Hematopoietic multipotent progenitor cell (in vitro differentiated cells): ENCODE measurements at places on chromosomes 1 and 21. TPM values are rescaled to one million over a fixed set of nuclear protein-coding genes. Genes with fewer than 3 reads are reported as not detected.
A peak's percentile ranks its signal among the peaks of the same experiment; 100 is the strongest.

The SLC41A1 gene
- total RNA-seq = 7.8 TPM

The DISP3 gene
- under 0.01 TPM for total RNA-seq

The TRPM2 gene
- total RNA-seq = 3.5 TPM

The RGS13 gene
- total RNA-seq = under 0.01 TPM

The MYBPH gene
- total RNA-seq = not detected

The DISP1 gene
- 3.5 TPM for total RNA-seq

The ZYG11A gene
- total RNA-seq = not detected

The MAP3K7CL gene
- total RNA-seq = 4.3 TPM

The FCRL6 gene
- under 0.01 TPM for total RNA-seq

GRCh38 chr1:24286246-24287010 lies 32.7 kb upstream of the GRHL3 start:
- no peak for DNase-seq

DNA sequence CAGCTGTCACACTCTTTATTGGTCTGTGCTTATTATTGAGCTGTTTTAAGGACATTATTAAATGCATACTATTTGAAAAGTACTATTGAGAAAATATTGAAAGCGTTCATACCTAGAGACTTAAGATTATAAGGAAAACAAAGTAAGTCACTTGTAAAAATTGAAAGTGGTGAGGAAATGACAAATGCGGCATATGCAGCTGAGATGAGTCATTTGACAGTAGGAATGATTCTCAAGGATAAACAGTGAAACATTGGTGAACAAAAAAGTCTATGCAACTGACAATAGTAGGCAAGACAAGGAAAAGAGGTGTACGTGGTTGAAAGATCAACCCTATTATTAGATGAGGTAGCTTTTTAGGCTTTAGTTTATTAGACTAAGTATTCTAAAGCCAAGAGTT lies 82.6 kb upstream of the MAP10 start:
- no peak for DNase-seq

DNA sequence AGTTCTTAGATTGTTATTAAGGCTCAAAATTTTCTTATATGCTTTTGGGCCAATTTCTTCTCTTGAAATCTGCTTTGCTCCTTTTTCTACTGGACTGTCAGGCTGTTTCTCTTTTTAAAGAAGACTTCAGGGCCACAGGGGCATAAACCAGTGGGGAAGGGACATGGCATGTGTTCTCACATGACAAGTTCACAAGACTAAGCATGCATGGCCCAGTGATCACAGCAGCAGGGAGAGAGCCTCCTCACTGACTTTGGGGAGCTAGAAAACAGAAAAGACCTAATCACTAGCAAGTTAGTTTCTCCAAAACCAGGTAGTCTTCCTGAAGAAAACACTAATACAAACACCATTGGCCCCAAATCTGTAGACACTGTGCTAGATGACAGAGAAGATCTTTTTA lies 64.8 kb downstream of the RAB3GAP2 start:
- DNase-seq = no peak

DNA sequence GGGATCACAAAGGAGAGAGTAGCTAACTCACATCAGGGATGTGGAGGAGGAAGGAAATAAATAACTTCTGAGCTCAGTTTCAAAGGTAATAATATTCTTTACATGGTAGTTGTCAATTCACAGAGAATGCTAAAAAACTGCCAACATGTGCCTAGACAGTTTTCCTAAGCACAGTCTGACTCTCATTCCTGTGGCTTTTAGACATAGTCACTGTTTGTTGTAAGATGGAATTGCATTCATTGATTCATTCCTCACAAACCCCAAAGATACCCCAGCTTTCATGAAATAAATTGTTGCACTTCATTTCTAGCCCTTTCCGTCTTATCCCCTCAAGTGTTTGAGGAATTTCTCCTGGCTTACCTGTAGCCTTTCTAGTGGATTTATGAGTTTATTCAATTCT lies 263.9 kb downstream of the NTNG1 start:
- no peak for DNase-seq

GRCh38 chr21:38258521-38259485 lies 2.0 kb downstream of the KCNJ15 start:
- no peak for DNase-seq

DNA sequence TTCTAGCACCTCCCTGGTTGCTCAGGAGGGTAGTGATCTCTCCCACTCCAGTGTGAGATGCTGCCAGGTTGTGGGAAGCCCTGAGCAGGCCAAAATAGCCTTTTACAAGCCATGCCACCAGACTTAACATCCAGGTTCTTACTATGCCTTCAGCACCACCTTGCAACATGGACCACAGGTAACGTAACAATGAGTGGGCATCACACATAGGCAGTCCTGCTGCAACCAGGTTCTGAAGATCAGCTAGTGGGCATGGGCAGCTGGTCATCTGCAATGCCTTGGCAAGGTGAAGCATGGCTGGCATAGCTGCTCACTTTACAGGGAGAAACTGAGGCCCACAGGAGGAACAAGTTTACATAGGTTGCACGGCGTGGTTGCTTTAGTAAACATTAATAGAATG lies 40.7 kb downstream of the DHCR24 start:
- DNase-seq = no peak

DNA sequence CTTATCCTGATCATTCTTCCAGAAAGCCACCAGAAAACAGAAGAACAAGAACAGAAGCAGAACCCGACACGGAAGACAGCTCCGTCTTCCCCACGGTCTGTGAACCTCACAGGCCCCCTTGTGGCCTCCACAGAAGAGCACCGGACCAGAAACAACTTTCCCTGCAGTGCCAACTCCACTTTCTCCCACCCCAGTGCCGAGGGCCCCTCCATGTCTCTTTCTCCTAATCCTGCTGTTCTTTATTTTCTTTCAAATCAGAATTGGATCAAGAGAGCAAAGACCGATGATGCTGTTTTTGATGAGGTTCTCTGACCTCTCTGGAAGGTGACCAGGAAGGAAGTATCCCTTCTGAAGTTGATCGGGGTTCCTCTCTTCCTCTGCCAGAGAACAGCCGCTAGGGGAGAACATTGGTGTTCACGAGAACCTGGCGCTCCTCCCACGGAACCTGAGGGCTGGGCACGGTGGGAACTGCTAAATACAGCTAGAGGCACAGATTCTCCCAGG lies 58.9 kb upstream of the CTTNBP2NL start:
- peak; percentile 62 for DNase-seq

GRCh38 chr1:63921359-63921758 lies 147.5 kb downstream of the ROR1 start:
- no peak for DNase-seq

DNA sequence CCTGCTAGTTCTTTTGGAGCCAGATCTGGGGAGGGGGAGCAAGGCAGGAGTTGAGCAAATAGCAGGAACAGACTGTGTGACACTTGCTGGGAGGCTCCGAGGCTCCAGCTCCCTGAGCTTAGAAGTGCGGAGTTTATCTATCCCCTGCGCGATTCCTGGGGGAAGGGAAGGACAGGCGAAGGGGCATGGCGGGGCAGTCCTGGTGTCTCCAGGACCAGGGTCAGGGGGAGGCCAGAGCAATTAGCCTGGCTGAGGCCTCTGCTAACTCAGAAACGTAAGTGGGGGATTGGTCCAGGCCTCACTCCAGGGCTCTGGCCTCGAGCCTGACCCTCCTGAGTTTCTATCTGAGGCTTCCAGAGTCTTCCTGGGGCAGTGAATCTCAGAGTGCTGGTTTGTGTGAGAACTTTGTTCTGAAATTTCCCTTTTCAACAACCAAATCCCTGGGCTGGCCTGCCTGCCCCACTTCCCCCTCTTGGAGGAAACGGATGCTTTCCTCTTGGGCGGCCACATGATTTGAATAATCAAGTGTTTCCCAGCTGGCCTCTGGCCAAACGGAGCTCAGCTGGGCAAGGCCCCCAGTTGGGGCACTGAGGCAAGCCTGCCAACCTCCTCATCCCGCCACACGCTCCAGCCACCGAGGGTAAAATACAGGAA lies 15.6 kb downstream of the ALPL start:
- DNase-seq = no peak

DNA sequence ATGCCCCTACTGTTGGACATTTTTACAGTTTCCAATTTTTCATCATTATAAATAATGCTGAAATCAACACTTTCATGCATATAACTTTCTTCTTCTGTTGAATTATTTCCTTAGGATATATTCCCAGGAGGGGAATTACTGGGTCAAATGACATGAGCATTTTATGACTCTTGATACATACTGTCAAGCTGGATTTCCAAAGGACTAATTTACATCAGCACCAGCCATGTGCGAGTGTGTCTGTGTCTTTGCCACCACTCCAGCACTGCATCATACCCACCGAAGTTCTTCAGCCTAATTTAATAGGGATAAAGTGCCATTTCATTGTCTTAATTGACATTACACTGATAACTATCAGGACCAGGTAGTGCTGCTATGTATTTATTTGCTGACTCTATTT lies 146.7 kb downstream of the CSMD2 start:
- no peak for DNase-seq

GRCh38 chr1:54928327-54928726 lies 41.3 kb upstream of the DHCR24 start:
- no peak for DNase-seq

- no peak for DNase-seq
Measured at GRCh38 chr1:145877923-145878486, 7.7 kb downstream of the ANKRD35 start.

DNA sequence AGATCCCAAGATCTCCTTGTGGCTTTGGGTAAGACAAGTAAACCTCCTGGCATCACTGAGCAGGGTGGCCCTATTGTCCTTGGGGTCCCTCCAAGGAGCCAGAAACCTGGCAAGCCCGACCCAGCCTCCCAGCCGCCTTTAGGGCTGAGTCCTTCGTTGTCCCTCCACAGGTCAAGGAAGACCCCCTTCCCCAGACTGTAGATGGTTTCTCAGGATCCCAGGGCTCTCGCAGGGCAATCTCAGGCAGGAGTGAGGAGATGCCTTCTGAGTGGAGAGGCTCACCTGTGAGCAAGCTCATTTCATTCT lies 71.6 kb upstream of the CSF3R start:
- DNase-seq = no peak

DNA sequence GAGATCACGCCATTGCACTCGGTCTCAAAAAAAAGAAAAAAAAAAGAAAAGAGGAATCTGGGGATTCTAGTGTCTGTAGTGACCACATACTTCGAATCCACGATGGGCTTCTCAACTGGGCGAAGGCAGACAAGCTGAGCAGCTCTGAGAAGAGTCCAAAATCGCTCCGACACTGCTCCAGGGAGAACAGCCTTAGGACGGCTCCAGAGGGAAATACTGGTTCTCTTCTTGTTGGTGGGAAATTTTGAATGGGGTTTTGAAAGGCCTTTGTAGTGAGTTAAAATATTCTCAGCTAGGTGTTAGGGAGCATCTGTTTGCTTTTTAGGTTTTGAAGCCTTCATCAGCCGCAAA lies 18.3 kb upstream of the HJV start:
- no peak for DNase-seq

GRCh38 chr1:76508871-76509270 lies 358.4 kb upstream of the ST6GALNAC5 start:
- no peak for DNase-seq

DNA sequence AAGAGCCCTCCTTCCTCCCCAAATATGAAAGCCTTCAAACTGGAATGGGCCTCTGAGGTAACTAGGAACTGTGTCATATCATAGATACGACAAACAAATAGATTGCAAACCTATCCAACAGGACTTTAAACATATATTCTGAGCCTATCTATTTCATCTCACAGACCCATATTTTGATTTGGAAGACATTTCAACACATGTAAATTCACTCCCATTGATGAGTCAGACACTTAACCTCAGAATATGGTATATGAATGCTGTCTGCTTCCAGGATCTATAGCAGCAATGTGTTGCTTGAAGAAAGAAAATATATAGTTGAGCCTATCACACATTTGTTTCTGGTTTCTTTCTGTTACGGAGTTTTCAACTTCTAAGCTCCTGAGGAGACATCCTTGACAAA lies 221.9 kb upstream of the SAMSN1 start:
- no peak for DNase-seq

DNA sequence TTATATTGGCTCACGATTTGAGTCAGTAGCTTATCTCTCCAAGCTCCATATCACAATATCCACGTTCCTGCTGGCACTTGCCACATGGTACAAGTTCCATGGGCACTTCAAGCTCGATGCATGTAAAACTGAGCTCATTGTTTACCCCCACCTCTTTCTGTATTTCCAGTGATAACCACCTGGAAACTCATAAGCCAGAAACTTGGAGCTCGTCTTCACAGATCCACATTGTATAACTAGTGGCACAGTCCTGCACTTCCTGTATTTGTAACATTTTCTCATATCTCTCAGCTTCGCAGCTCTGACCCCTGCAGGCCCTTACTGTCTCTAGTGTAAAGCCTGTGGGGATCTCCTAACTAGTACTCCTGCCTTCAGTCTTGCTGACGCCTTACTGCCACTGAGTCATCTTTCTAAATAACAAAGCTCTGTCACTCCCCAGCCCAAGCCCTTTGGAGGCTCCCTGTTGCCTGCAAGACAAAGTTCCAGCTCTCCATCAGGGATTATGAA lies 6.5 kb upstream of the C2CD4D start:
- DNase-seq = no peak

- DNase-seq = no peak
Measured at GRCh38 chr1:1236176-1236763, 4.2 kb downstream of the B3GALT6 start.

DNA sequence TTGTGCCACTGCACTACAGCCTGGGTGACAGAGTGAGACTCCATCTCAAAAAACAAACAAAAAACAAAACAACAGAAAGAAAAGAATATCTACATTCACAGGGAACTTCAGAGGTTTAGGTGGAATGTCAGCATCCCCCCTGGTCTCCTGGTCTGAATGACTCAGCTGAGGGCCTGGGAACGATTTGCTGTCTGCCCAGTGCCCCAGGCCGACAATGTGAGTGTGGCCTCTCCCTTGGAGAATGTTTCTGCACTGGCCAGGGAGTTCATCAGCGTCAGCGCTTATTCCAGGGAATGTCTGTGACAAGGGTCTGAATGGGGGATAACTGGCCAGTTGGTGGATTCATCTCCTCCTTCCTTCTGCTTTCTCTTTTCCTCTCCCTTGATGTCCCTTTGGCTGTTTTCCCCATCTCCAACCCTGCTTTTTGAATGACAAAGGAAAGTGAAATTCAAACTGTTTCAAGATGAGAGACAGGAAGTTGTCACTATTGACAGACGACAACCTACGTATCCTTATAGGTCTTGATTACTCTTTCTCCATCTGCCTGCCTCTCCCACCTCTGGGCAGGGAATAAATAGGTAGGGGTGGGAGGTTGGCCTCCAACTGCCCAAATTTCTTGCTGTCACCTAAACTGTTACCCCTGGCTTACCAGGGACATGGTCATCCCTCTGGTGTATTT lies 213.1 kb downstream of the HHAT start:
- no peak for DNase-seq

- DNase-seq = no peak
Measured at GRCh38 chr1:32494711-32495337, 30.0 kb downstream of the ZBTB8B start.

DNA sequence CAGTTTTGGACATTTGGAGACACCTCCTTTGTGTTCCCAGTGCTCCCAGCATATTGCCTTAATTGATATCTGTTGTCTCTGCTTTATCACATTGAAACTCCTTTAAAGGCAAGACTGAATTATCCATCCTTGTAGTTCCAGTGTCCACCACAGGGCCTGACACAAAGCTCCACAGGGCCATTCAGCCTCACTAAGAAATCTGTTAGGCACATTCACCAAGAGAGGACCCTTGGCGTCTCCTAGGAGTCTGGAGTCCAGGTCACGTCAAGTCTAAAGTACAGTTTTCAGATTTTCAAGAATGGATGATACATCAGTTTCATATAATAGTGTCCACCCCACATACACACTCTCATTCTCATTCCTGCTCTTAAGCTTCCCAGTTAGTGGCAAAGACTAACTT lies 4.8 kb downstream of the ACP6 start:
- DNase-seq = no peak
